Nucleus accumbens (tissue), 56 donors: ENCODE measurements at places on chromosomes 11 and 22.

DNA sequence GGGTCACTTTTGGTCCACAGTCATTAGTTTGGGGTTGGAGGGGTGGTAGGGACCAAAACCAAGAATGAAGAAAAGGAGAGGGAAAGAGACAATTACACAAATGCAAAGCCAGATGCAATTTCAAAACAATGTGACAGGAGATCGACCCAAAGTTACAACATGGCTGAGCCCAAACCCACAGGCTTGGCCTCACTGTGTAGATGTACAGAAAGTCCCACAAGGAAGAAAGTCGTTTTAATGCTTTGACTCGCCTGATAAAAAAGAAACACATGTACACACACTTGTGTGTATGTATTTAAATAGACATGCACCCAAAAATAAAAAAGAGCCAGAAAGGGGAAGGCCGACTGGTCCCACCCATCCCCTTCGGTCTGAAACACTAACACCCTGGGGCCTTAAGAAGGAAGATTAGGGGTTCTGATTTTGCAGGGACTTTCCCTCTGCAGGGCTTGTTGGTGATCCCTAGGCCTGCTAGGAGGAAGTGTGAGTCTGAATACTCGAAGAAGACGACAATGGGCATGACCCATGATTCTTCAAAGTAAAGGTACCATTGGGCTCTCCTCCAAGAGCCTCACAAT, 104.1 kb downstream of the ETS1 start:
- no peak for DNase-seq

GRCh38 chr11:8247312-8247711, 16.4 kb downstream of the LMO1 start:
- no peak for DNase-seq

DNA sequence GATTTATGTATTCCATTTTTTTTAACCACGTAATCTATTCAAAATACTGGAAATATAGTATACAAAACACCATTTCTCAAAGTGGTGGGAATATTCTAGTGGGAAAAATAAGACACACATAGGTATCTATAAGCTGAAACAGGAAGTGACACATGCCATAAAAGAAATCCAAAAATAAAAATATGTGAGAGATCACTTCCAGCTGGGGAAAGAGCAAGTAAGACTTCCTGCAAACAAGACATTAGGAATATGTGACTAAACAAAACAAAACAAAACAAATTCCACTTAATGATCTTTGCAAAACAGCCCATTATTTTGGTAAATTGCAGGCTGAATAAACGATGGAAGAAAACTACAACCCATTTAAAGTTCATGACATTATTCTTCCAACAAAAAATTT, 107.3 kb upstream of the CEP126 start:
- DNase-seq, result no peak

- no peak for DNase-seq
Measured at GRCh38 chr11:102382384-102382783, 35.4 kb downstream of the BIRC2 start.

- no peak for DNase-seq
Measured at GRCh38 chr11:47503227-47503626, 49.7 kb downstream of the CELF1 start.

- DNase-seq, result no peak
Measured at GRCh38 chr22:17265649-17266248, 46.5 kb upstream of the ADA2 start.

- DNase-seq, result peak; percentile 72
Measured at GRCh38 chr11:59135648-59136461, 6.8 kb upstream of the FAM111A start.

GRCh38 chr22:34902335-34902734, 163.6 kb upstream of the ISX start:
- DNase-seq, result no peak

- DNase-seq, result no peak
Measured at GRCh38 chr11:32829157-32829679, 509 bp upstream of the PRRG4 start.

GRCh38 chr11:72541257-72541974, 107.1 kb upstream of the CLPB start:
- DNase-seq, result no peak

- no peak for DNase-seq
Measured at GRCh38 chr11:122103321-122103720, 12.7 kb downstream of the BLID start.

DNA sequence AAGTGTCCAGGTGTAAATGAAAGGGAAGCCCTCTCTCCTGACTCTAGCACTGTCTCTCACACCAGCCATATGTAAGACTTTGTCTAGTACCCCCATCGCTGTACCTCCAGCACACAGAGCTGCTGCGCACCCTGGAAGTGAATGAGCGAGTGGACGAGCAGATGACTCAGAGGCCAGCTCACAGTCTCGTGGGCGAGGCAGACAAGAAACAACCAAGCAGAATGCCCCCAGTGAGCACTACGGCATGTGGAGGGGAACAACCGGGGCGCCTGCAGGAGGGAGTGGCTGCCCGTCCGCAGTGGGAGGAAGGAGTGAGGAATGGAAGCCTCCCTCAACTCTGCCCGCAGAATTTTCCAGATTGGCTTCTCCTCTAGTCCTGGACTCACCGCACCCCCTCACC, 46.4 kb downstream of the MCM5 start:
- no peak for DNase-seq

GRCh38 chr11:73244589-73245240, 26.6 kb downstream of the P2RY2 start:
- DNase-seq, result no peak

- no peak for DNase-seq
Measured at GRCh38 chr11:75543806-75544205, 18.1 kb upstream of the GDPD5 start.

DNA sequence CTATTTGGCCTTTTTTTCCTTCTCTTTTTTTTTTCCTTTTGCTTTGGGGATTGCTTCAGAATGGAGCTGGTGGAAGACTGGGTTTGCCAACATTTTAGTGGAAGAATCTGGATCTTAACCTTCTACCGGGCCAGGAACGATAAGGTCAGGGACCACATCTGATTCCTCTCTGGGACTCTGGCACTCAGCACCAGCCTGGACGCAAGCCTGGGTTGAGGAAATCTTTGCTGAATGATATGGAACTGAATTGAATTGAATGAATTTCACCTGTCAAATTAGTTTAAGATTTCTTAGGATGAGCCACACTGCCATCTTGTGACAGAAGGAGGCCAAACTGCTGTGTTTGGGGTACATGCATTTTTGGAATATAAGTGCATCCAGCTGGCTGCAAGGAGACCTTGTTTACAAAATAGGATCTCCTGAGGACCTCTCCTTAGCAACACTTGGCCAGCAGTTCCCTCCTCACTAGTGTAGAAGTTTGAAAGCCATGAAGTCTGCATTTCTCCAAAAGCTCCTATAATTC, 30.4 kb downstream of the TPBGL start:
- no peak for DNase-seq

DNA sequence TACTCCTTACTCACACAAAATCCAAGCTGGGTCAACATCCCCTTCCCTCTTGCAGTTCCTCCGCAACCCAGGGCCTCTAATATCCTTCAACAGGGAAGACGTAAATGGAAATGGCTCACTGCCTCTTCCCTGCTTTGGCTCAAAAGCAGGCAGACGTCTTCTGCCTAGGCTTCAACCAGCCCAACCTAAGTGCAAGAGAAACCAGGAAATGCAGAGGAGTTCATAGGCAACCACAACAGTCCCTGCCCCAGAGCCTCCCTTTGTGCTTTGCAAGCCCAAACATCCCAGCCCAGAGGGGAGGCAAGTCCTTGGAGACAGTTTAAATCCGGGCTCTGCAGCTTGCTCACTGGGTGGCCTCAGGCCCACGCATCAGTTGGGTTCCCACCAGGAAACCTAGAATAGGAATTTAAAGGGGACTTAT, 33.3 kb downstream of the CD6 start:
- no peak for DNase-seq

- DNase-seq, result no peak
Measured at GRCh38 chr11:107991868-107992414, 16.8 kb upstream of the CUL5 start.

DNA sequence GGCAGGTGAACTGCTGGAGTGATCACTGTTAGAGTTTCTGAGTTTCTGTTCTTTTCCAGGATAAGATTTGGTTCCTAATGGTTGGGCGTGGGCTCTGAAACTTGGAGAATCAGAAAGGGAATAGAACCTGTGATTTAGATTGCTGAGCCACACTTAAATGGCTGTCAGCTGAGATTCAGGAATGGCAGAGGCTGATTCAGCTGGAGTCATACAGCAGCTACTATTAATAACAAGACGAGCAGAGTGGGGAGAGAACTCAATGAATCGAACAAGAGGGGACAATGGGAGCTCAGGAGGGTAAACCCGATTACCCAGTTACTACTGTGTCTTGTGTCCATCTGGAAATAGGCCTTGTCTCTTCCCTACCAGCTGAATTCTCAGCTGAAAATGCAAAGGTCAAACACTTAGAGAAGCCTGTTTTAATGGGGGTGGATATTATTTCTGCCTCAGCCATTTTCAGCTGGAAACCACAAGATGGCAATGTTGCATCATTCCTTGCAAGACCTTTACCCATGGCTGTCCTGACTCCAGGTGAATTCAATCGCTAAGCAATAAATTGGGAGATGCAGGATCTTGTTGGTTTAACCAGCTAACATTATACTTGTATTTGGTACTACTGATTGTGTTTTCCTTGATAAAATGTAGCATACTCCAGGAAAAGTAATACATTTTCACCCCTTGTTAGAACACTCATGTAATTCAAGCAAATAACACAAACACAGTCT, 104.5 kb upstream of the RAG2 start:
- peak; percentile 9 for DNase-seq

GRCh38 chr11:35275786-35276170, 136.8 kb downstream of the CD44 start:
- DNase-seq, result no peak

- no peak for DNase-seq
Measured at GRCh38 chr11:116990811-116991210, 107.4 kb downstream of the SIK3 start.

DNA sequence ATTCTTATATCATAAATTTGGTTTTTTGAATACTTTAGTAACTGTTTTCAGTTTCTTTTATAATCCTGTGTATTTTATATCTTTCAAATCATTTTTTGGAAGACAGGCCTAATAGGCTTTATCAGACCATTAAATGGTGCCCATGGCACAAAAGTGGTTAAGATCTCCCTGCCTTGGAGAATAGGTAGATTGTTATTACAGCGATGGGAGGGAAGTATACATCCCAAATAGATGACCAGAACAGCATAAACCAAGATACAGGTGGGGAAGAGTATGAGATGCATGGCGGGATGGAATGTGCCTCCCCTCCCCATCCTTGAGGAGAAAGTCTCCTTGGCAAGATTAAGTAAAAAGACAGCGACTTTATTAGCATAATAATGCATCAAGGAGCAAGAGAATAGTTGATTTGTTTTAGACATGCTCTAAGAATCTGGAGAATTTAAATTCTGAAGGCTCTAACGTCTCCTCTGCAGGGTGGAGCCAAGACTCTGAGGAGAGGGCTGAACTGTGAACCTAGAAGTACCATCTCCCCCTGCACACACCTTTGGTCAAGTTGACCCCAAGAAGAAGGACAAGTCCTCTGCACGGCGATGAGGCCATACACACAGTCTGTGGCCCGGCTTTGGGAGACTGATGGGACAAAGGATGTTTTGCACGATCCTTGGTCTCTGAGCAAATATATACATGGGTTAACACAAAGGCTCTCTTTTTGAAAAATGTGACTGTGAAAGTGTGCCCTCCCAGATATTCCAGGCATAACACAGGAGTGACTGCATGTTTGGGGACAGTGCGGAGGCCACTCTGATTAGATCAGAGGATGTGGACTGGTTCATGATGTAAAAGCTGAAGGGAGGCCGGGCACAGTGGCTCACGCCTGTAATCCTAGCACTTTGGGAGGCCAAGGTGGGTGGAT, 61.1 kb upstream of the SLC35C1 start:
- no peak for DNase-seq

GRCh38 chr22:22378446-22379415, 129.8 kb downstream of the ZNF280B start:
- DNase-seq, result no peak

GRCh38 chr11:124669193-124669592, 4.3 kb downstream of the SIAE start:
- DNase-seq, result no peak

GRCh38 chr11:68340784-68341556, 28.6 kb downstream of the LRP5 start:
- DNase-seq, result no peak

DNA sequence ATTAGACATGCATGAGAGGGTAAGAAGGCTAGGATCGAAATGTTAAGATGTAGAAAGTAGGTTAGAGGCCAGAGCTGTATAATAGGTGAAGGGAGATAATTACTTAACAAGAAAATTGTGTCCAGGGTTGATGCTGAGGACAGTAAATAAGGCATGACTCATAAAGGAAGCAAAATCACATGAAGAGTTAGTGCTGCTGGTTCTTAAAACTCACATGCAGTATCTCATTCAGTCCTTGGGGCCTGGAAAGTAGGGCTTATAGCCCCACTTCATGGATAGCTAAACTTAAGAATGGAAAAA, 130.2 kb downstream of the NCAM1 start:
- no peak for DNase-seq

GRCh38 chr11:40924915-40925314, 534.5 kb downstream of the LRRC4C start:
- no peak for DNase-seq

DNA sequence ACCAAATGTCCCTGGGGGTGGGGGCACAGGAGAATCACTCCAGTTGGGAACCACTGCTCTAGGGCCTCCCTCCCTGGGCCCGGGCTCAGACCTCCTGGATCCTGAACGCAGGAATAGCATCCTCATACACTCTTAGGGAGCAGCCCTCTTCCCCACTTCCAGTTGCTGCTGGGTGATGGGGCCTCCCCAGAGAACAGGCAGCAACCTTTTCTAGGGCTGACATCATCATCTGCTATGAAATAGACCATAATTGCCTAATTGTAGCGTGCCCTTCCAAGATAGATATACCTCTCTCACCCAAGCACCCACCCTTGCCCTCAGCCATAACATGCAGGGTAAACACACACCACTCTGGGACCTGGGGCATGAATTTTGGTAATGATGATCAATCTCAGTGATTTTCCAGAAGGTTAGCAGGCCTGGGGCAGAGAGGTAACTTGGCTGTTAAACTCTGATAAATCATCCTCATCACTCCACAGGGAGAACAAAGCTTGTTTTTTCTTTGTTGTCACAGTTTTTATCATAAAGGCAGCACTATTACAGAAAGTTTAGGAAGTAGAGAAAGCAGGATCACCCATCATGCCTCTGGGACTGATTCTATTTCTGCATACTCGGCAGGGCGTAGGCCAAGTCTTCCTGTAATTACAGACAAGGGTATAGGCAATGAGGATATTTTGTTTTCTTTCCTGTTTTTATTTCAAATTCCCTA, 88.3 kb upstream of the PRDM11 start:
- DNase-seq, result no peak

GRCh38 chr11:119376197-119376847, 5.2 kb downstream of the USP2 start:
- DNase-seq, result peak; percentile 94

GRCh38 chr11:45811571-45812290, 6.8 kb downstream of the SLC35C1 start:
- no peak for DNase-seq
